CD4-positive, alpha-beta T cell treated with Interleukin-1 beta for 1 hour (primary cell): ENCODE measurements at places on chromosomes 2 and 18.
A peak's percentile ranks its signal among the peaks of the same experiment; 100 is the strongest.

DNA sequence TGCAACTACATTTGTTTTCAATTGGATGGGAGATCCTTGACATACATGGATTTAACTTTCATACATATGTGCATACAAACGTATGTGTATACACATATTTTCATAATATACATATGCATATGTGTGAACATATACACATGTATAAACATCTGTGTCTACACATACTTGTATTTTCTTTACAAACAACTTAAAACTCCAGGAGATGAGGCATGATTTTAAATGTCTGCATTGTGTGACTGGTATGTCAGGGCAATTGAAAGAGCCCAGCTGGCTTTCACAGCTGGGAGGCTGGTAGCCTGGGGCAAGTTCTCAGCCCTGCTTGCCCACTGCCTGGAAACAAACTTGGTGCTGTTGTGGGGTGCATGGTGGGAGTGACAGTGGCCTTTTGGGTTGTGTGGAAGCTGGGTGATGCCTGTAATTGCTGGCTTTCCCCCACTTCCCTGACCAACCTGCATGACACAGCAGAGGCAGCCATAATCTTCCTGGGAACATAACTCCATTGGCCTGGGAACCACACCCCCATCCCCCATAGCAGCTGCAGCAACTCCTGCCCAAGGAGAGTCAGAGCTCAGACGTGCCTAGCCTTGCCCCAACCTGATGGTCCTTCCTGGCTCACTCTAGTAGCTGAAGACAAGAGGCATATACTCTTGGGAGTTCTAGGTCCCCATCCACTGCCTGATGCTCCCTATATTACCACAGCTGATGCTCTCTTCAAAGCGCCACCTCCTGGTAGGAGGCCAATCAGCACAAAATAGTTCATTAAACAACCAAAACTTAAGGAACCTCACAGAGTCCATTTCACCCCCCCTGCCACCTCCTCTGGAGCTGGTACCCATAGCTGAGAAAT is 158.3 kb downstream of the CERS6 start:
- DNase-seq: no peak

DNA sequence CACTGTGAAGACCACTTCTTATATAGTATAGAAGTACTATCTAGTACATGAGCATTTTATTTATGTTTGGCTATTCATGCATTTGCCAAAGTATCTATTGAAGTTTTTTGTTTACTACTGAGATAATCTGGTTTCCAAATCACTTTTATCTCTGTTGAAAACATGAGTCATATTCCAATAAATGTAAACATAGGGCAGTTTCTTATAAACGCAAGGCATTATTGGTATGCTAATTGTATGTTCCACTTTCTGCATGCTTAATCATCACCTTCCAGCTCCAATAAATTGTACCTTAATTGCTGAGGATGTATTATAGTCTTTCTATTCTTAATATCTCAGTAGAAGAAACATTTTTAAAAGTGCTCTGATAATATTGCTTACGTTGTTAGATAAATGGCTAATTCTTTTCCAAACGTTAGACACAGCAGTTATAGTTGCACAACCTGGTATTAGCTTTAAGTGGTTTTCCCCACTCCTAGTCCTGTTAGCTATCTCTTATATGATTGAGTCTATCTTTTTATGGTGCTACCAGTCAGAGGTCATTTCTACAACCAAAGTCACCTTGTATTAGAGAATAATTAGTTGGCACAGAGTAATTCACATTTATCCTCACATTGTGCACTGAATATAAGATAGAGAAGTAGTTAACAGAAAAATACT is 17.2 kb downstream of the ITGA4 start:
- no peak for DNase-seq

DNA sequence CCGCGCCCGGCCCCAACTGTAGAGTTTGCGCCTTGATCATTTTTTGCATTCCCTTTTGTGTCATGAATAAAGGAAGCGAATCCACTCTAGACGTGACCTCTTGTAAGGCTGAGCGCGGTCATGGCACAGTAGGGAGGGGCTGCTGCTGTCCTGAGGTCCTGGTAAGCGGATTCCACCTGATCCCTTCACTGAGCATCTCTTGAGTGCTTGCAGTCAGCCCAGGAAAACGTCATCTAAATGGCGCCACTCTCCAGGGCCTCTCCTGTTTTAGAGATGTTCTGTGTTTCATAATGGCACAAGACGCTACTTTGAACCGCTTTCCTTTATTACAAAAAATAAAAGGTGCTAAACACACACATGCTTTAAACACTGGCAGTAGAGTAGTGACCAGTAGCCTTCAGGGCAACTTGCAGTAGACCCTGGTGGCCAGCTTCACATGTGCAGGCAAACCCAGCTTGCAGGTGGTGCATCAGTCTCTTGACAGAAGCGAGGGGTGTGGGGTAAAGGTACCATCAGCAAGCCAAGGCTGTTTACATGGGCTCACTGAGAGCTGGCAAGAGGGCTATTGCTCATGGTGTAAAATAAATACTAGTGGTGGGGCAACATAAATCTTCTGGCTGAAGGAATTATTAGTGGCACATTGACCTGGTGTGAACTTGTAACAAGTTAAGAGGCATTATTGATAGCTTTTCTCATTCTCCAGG is 43.0 kb upstream of the ACKR3 start:
- DNase-seq: no peak

DNA sequence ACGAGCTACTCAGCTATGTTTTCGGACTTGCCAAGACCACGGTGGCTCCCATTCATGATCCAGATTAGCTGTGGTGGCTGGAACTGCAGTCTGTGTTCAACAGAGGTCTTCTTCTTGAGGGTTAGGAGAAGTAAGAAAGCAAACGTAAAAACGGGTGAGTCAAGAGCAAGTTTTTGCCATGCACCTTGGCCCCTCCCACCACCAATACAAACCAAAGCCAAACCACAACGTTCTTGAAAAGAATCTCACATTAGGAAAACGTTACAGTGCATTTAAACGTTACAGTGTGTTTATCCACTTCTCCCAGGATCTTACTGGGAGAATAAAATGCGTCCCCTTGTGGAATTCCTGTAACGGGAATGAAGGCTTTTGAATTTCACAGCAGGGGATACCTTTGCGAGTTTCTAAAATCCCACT is 725 bp downstream of the FBXO48 start:
- peak; percentile 65 for DNase-seq

- no peak for DNase-seq
Measured at GRCh38 chr2:15693926-15694588, 102.4 kb downstream of the DDX1 start.

- DNase-seq: peak; percentile 97
Measured at GRCh38 chr2:41840702-41841551, 206.9 kb upstream of the PKDCC start.

DNA sequence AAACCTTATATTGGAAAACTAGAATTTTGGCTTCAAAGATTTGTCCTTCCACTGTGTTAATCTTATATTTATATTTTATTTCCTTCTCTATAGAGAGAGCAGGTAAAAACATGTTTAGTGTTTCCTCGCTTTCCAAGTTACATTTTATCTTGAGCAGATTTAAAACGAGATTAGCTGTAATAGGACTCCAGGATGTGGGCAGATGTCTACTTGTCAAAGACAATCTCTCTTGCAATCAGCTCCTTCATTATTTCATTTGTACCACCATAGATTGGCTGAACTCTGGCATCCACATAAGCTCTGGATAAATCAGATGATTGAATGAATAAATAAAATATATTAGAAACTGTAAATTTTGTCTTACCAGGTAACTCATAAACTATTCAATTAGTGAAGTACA is 17.5 kb upstream of the KANSL1L start:
- DNase-seq: no peak

DNA sequence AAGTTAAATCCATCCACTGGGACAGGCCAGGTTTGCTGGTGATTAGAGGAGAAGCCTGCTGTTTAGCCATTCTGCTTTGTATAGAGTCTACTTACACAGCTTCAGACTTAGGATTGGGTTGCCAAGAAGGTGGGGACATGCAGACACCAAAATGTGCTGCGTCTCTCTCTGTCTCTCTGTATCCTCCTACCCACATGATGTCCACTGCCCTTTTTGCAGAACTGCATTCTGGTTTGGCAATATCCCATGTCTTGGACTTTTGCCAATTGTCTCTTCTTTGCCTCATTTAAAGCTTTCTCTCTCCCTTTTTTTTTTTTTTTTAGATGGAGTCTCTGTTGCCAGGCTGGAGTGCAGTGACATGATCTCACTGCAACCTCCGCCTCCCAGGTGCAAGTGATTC is 261.1 kb upstream of the FN1 start:
- no peak for DNase-seq

DNA sequence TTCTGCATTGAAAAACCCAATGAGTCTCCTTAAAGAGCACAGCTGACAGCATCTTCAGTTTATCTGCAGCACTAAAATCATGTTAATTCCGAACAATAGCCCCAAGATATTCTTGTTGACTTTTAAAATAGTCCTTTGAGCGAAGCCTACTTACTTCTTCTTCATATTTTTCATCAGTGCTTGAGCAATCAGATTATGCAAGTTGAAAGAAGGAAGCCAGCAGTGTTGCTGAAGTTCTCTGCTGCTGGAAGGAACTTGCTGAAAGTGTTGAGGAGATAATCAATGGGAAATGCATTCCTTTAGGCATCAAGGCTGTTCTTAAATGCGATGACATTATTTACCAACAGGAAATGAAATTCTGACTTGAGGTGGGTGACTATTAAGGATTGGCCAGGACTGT is 105.9 kb upstream of the SNTG2 start:
- DNase-seq: no peak

GRCh38 chr2:61151436-61151835 is 10.6 kb upstream of the C2orf74 start:
- no peak for DNase-seq

- DNase-seq: no peak
Measured at GRCh38 chr2:28282861-28283646, 109.6 kb upstream of the FOSL2 start.
